Stimulated activated CD4-positive, alpha-beta T cell treated with anti-CD3 and anti-CD28 coated beads, Interleukin-1b, Interleukin-23, amount 100 ng/mL, for 48 hours (primary cell): ENCODE measurements at places on chromosomes 13 and 19.

- DNase-seq = peak; percentile 60
Observed at GRCh38 chr19:10288662-10289166, 1.0 kb upstream of the ICAM5 start.

DNA sequence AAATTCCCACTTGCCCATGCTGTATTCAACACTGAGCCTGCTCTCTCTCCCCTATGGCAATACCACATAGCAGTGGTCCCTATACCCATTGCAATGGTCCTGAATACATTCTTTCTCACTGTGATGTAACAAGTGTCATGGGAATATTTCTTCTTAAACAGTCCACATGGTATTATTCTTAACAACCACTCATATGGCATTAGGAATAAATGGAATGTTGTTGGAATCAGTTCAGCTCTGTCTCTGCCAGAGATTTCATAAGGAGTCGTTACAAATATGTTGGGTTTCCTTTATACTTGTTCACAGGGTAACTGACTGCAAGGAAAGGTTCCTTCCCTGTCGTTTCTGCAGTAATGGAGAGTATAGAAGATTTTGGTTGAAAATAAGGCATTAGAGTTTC is 128.3 kb upstream of the SPATA13 start:
- DNase-seq = no peak

DNA sequence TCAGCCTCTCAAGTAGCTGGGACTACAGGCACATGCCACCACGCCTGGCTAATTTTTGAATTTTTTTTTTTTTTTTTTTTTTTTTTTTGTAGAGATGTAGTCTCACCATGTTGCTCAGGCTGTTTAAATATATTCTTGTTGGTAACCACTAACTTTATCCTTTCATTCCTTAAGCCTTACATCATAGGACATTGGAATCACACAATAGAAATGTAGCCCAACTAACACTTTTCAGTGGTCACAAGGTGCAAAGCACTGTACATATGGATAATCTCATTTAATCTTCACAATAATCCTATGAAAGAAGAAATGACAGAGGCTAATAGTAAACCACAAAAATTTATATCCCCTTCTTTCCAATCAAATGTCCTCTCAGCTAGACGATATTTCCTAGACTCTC is 417.8 kb upstream of the DACH1 start:
- no peak for DNase-seq

DNA sequence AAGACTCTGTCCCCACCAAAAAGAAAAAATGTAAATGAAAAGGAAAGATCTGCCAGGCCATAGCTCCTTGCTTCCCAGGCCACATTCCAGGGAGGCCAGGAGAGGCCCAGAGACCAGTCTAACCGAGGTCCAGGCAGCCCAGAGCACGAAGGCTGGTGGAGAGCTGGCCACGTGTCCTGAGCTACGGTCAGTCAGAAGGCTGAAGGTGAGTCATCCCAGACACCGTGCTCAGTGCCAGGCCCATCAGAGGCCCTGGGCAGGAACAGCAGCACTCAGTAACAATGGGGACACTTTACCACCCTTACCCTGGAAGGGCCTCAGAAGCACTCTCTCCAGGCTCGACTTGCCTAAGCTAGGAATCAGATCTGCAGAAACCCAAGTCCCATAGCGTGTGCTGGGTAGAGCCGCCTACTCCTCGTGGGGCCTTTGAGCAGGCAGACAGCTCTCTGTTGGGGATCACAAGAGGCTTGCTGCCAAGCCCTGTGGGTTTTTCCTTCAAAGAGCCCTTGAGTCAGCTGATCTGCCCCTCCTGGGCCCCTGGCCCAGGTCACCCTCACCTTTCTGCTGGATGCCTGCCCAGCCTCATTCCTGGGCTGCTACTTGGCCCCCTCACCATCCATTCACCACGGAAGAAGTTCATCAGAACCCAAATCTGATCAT is 11.6 kb upstream of the DNMT1 start:
- no peak for DNase-seq

GRCh38 chr19:19382118-19382517 is 23.4 kb upstream of the GATAD2A start:
- no peak for DNase-seq

DNA sequence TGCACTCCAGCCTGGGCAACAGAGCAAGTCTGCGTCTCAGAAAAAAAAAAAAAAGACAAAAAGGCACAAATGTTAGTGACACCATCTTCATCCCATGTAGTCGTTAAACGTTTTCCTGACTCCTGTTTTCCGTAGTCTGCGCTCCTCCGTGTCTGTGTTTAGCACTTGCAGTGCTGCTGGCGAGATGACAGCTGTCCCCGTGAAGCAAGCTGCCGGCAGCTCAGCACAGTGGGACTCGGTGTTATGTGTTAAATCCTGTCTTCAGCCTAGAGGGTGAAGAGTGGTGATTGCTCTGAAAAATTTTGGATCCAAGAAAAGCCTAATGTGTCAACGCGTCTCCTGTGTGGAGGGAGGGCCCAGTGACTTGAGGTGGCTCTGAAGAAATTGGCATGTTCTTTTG is 18.4 kb downstream of the UBXN6 start:
- DNase-seq = no peak

- no peak for DNase-seq
Observed at GRCh38 chr13:107117327-107118012, 549.5 kb upstream of the ARGLU1 start.

- DNase-seq = no peak
Observed at GRCh38 chr13:51252954-51253532, 30.8 kb downstream of the FAM124A start.

GRCh38 chr19:45070214-45070613 is 6.1 kb downstream of the ZNF296 start:
- no peak for DNase-seq

DNA sequence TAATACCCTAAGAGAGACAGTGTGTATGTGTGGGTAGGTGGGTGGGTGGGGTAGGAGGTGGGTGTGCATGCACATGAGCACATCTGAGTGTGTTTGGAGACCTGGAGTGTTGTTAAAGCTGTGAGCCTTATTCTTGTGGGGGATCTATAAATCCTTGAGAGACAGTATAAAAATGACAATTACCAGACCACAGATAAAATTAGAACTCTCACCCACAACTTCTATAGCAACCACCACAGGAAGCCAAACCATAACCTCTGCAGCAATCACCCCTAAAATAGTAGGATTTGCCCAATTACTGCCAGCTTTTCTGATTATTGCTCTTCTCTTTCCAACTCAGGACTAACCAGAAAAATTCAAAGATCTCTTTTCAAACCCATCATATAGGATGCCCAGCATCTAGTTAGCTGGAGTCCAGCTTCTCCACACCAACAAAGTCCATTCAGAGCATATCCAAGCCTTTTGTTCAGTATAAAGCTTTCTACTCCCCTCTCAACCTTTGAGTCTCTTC is 93.4 kb upstream of the SLITRK1 start:
- DNase-seq = no peak

- DNase-seq = no peak
Observed at GRCh38 chr13:113886561-113887112, 22.8 kb upstream of the GAS6 start.

GRCh38 chr13:110312339-110313031 is 5.4 kb downstream of the COL4A2 start:
- DNase-seq = no peak

GRCh38 chr19:33291623-33292534 is 10.5 kb downstream of the CEBPA start:
- no peak for DNase-seq

DNA sequence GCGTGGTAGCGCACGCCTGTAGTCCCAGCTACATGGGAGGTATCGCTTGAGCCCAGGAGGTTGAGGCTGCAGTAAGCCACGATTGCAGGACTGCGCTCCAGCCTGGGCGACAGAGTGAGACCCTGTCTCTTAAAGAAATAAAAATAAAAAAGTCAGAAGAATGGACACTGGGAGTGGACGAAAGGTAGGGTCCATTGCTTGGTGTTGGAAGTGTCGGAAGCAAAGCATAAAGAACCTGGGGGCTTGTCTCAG is 392 bp upstream of the ARHGAP33 start:
- no peak for DNase-seq

DNA sequence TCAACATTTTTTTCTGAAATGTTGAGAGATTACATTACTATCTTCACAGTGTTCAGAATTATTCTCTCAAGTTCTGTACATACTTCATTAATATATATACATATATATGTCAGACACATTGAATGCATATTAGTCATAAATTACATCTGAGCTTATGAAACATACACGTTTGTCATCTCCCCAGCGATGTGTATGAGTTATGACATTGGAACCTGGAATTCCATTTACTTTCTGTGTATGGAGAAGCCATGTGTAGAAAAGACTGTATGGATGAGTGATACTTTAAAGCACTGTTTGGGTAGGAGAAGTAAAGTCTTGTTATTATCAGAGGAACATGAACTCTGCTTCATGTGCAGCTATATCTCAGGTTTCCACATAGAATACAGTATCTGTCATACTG is 167.2 kb downstream of the FGF14 start:
- DNase-seq = no peak

DNA sequence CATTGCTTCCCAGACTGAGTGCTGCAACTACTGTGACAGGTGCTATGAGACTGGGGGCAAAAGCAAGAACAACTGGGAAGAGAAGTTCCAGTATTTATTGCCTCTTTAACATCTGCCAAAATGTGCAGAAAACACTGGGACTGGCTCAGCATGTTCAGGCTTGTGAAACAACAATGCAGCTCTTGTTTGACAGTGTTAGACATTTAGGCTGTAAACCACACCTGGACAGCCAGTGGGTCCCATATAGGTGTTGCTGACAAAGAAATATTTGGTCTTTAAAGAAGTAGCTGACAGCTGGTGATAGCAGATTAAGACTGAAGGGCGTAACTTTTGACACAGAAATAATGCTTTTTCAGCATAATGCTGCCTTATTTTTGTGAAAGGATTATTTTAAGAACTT is 88.1 kb downstream of the STOML3 start:
- DNase-seq = no peak

DNA sequence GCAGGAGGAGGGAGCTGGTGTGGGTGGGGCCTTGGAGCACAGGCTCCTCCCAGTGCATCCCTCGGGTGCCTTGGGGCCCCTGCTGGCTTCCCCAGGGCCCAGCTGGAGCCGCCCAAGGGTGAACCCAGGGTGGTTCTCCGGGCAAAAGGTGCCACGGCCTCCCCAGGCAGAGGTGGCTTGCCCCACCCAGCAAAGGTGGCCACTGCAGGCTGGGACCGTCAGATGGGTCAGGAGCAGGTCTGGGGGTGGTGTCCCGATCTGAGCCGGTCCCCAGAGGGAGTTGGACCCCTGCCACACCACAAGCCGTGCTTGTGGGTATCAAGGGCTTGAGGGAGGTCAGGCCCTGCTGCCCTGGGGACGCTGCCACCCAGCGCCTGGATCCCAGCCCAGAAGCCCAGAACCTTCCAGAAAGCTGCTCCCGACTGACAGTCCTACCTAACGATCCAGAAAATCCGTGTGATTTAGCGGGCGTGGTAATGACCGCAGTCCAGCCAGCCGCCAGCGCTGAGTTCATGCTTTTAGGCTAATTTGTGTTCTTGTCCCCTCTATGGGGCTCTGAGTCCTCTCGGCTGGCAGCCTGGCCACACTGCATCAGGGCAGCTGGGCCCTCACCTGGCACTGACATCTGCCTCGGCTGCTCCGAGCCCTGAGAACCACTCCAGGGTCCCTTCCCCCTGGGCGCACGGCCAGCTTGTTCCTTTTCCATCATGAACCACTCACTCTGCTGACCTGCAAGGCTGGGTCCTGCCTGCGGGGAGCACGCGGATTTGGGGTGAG is 5.0 kb upstream of the GRIN3B start:
- DNase-seq = no peak

DNA sequence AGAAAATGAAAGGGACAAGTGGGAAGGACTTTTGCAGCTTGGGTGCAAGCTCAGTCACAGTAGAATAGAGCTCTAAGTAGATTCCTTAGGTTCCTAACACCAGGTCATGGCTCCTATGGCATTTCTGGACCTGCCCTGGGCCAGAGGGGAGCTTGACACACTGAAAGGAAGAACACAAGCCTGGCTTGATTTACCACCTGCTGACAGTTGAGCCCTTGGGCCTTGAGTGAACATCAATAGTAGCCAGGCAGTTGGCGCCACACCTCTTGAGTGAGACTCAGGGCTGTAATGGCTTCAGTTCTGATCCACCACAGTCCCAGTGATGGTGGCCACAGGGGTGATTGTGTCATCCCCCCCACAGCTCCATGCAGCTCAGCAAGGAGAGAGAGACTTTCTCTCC is 221.9 kb upstream of the PCDH17 start:
- DNase-seq = no peak

DNA sequence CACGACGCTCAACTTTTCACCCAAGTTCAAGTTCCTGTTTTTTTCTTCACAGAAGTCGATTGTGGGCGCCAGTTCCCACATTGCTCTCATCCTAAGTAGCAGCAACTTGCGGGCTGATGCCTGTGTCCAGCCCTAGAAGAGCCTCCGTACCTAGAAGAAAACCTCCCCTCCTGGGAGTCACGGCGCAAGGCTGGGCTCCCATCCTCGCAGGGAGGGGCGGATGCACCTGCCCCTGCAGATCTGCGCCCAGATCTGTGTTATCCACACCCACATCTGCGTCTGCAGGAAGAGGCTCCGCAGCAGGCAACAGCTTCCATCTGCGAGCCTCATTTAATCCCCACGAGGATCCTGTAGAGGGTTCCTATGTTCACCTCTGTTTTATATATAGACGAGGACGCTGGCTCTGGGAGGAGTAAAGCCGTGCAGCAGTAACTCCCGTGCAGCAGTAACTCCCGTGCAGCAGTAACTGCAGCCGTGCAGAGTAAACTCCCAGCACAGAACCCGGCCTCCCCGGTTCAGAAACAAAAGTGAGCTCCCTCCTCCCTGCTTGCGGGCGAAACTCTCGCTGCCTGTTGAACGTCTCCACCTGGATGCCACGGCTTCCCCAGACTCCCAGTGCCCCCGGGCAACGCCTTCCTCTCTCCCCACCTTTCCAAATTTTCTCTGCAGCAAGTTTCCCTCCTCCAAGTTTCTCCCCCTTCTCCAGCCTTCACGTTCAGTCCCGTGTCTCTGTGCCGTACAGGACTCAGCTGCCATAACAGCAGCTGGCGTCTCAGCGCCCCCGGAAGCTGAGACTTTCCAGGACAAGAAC is 23.5 kb upstream of the LAIR1 start:
- DNase-seq = peak; percentile 10
